ENCODE measurements at places on chromosomes 2 and 18. TPM values are rescaled to one million over a fixed set of nuclear protein-coding genes. Genes with fewer than 3 reads are reported as not detected.

Gene TTN
- 0.72 TPM for polyA plus RNA-seq

GRCh38 chr2:105238664-105239240 lies 2.8 kb upstream of the GPR45 start:
- DNase-seq: no peak

GRCh38 chr18:48736321-48737260 lies 197.8 kb downstream of the CTIF start:
- no peak for DNase-seq

- no peak for DNase-seq
These were observed 102.3 kb upstream of the NEUROD1 start for GRCh38 chr2:181782660-181783059.

DNA sequence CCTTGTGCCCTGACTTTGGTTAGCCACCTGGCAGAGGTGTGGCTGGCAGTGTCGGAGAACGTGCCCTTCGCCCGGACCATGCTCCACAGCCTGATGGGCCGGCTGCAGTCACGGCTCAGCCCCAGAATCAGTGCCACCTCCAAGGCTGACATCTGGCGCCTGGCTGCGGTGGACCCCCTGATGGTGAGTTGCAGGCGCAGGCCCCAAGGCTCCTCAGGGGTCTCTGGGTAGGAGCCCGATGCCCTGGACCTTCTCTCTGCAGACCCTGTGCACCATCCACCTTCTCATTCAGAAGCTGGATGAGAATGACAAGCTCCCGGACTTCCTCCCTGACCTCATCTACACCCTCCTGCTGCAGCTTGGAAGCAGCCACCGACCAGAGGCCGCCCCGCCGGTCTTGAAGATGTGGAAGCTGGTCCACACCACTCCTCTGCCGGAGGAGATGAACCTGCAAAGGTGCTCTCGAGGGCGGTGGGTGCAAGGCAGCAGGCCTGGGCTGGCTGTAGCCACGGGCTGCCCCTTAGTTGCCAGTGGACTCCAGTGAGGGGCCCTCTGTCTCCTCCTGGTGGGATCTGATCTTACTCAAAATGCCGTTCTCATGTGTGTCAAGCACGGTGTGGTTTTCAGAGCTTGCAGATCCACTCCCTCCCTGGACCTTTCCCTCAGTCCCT lies 32.1 kb downstream of the HJURP start:
- no peak for DNase-seq

All from left renal cortex interstitium (tissue), 4 donors.